ENCODE measurements at places on chromosomes 13 and 19.

DNA sequence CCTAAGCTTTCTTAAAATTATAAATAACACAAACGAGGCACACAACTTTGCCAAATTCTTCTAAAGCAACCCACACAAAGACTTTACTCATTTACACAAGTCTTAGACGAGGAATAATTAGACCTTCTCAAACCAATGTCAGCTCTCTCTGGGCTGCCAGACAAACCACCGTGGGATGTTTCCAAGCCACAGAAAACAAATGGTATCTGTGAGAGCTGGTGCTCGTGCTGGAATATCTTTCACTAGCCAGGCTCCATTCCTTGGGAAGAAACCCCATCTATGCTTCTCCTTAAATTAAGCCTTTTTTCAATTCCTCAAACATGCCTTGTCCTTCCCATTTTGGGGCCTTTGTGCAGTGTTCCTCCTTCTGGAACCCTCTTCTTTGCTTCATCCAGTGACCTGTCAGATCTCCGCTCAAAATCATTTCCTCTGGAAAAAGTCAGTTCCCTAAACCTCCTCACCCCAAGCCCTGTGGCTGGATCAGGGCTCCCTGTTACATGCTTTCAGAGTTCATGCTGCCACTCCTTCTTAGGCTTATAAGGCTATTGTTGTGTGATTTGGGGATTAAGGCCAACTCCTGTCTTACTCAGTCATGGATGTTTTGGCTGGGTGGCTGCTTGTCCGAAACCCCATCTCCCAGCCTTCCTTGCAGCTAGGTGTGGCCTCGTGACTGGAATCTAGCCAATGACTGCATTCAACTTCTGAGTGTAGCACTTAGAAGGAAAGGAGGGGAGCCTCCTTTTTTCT lies 64.2 kb upstream of the GTF2F2 start:
- no peak for DNase-seq

GRCh38 chr13:50740052-50740741 lies 103.3 kb downstream of the DLEU7 start:
- DNase-seq: no peak

DNA sequence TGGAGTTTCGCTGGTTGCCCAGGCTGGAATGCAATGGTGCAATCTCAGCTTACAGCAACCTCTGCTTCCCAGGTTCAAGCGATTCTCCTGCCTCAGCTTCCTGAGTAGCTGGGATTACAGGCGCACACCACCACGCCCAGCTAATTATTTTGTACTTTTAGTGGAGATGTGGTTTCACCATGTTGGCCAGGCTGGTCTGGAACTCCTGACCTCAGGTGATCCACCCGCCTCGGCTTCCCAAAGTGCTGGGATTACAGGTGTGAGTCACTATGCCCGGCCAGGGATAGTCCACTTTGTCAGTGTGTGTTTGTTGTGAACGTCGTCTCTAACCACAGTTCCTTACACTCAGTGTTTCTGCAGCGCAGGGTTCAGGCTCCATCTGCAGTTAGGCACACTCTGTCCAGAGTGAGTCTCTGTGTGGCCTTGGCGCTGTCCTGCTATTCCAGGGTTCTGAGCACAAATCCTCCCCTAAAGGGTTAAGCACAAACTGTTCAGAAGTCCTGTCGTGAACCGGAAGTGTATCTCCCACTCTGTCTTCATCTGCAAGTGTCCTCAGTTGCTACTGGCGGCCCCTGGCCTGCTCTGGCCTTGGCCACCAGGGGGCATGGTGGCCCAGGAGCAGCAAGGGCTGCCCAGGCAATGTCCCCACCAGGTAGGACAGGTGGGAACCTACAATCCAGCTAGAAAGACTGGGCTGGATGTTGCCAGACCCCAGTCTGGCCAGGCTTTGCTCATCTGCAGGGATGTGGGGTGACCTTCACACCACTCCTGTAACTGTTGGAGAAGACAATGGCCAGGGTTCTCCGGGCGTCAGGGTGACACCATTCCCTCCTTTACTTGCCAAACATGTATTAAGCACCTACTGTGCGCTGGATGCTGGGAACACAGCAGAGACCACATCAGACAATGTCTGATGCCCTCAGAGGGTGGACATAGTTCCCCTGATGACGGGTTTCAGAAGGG lies 38.8 kb upstream of the GATAD2A start:
- no peak for DNase-seq

DNA sequence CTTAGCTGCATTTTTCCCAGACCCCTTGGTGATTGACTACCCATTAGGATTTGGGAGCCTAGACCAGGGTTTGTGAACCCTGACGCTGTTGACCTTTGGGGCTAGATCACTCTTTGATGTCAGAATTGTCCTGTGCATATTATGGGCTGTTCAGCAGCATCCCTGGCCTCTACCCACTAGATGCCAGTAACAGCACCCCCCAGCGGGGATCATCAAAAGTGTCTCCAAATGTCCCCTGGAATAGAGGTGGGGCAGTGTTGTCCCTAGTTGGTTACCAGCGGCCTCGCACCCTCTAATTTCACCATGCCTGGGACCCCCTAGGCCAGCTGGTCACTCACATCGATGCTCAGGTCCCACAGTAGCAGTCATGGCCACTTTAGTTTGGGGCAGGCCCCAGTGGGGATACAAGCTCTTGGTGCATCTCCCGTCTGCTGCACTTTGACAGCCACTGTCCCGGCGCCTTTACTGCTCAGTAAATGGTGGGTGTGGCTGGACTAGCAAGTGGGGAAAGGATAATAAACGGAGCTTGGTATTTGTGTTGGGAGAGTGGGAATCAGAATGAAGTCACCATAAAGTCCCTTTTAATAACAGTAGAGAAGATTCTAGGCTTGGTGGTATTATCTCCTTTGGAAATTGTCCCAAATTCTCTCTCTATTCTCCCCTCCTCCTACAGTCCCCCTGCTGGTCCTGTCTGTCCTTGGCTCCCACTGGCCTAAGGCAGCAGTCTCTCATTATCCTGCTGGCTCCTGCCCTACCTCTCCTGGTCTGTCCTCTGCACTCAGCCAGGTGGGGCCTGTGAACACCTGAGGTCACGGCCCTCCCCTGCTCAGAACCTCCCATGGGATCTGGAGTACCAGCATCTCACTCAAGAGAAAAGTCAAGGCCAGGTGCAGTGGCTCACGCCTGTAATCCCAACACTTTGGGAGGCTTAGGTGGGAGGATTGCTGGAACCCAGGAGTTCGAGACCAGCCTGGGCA lies 80.6 kb downstream of the SIPA1L3 start:
- DNase-seq: no peak

DNA sequence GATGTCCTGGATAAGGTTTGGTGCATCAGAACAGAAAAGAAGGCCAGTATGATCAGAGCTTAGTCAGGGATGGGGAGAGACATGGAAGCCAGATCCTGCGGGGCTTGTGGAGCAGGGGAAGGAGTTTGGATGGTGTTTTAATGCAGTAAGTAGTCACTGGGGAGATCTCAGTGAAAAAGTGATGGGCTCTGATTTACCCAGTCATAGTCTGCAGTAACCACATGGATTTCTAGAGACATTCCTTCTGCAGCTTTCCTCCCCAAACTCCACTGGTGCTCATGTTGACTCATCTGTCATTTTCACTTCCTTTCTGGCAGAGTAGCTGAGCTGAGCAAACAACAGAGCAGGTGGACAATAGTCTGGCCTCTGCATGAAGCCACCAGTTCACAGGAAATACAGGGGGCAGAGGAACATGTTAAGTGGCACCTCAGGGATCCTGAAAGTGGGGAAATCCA lies 144.1 kb downstream of the DPF1 start:
- DNase-seq: peak; percentile 71

- no peak for DNase-seq
These were observed 19.6 kb downstream of the MPND start for GRCh38 chr19:4362831-4363545.

- no peak for DNase-seq
These were observed 3.5 kb downstream of the JSRP1 start for GRCh38 chr19:2252797-2253105.

DNA sequence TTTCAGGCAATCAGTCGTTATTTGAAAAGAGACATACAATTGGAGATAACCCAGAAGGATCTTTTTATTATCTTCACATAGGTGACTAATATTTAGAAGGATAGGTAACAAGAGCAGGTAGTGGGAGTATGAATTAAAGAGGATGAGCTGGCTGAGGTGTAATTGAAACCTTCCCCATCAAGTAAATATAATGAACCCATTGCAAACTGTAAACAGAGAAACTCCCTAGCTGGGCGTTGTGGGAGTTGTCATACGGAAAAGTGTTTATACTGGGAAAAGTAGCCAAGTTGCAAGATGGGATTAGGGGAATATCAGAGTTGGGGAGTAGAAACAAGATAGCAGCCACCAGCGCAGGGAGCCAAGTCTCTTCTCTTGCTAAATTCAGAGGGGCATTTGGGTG lies 448.4 kb downstream of the COG6 start:
- DNase-seq: no peak

DNA sequence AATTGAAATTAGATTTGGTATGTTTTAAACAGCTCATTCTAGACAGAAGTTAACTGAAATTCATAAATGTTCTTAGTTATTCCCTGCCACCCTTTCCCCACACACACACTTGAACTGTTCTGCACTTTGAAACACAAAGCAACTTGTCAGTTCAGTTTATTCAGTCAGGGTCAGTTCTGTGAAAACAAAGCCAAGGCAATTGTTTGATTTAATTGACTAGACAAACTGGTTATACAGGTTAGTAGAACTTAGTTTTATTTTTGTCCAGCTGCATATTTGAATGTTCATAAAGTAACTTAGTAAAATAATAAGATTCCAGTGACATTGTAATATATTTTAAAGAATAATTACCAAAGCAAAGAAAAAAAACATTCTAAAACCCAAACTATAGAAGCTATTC lies 98.3 kb upstream of the KLF5 start:
- no peak for DNase-seq
